Activated CD4-positive, alpha-beta T cell treated with anti-CD3 and anti-CD28 coated beads, Interleukin-2, amount 50 U/mL, for 48 hours (primary cell): ENCODE measurements at places on chromosomes 16 and 17.

GRCh38 chr17:64732336-64733006 lies 70.4 kb upstream of the SMURF2 start:
- DNase-seq = no peak

DNA sequence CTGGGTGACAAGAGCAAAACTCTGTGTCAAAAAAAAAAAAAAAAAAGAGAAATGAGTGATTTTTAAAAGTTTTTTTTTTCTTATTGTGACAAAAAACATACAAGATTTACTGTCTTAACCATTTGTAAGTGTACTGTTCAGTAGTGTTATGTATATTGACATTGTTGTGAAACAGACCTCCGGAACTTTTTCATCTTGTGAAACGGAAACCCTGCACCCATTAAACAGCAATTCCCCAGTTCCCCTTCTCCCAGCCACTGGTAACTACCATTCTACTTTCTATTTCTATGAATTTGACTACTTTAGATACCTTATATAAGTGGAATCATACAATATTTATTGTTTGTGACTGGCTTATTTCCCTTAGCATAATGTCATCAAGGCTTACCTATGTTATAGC lies 18.7 kb downstream of the DUS2 start:
- DNase-seq = no peak

DNA sequence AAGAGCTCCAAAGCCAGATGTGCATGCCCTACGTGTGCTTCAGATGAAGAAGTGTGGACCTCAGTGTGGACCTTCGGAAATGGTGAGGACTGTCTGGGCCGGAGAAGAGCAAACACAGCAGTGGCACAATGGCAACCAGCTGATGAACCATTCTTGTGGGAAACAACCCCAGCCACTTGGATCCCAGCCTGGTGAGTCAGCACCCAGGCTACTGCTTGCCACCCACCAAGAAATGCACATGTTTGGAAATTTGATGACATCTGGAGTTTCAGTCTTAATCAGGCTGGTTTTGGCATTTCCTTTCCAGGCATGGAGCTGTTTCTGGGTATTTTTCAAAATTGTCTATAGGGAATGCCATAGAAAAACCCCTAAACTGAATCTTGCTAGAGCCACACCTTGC lies 42.7 kb downstream of the DYNLRB2 start:
- peak; percentile 77 for DNase-seq

DNA sequence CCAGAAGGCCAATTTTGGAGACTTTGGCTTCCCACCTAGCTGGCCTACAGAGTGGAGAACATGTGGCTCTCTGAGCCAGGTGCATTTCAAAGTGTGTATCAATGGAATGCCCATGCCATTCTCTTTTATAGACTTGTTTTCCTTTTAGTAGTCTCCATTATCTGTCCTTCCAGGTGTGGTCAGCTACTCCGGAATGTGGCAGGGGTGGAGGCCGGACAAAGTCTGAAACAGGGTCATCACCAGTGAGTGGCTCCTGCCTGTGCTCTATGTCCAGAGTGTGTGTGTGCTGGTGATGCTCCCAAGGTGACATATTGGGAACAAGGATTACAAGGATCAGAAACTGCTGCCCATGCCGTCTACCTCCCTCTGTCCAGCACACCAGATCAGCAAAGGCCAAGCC lies 3.8 kb upstream of the TMEM220 start:
- no peak for DNase-seq

DNA sequence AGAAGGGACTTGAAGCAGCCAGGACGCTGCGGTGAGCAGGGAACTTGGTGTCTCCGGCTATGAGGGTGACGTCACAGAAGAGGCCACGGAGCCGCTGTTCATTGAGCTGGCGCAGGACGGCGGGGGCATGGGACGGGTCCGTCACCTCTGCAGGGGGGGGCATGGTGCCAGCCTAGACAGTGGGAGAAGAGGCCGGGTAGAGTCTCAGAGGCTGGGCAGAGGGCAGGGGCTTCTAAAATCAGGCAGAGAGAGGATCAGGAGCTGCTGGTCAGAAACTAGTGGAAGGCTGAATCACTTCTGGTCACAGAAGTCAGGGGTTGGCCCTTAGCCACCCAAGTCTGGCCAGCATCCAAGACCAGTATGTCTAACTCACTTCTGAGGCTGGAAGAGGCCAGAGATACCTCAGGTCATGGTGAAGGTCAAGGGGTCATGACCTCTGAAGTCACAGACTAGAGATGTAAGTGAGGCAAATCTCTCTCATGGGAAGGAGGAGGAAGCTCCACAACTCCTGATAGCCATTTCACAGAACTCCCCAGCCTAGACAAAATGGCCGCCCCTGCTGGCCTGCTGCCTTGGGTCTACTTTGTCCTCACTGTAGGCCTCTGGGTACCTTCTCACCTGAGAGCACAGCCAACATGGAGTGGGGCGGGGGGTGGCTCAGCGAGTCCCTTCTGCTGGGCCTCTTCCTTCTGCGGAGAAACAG lies 12.6 kb downstream of the ZBTB4 start:
- DNase-seq = no peak

DNA sequence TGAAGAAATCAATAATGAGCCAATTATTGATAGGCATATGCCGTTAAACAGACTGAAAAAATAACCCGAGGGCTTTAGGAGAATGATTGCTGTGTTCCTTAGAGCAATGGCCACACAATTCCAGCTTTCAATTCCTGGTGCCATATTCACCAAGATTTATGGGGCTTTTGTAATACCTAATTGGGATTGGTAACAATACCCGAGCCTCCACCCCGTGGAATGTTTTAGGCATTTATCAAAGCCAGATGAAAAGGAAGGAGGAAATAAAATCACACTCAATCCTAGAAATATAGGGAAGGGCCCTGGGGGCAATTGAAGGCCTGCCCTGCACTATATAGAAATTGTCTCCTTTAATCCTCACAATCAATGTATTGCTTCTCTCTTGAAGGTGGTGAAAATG lies 42.1 kb upstream of the MLYCD start:
- no peak for DNase-seq

- DNase-seq = no peak
Measured at GRCh38 chr16:51051671-51052070, 99.4 kb downstream of the SALL1 start.

- no peak for DNase-seq
Measured at GRCh38 chr16:84153660-84154214, 8.6 kb downstream of the DNAAF1 start.

GRCh38 chr17:48412841-48413240 lies 17.2 kb downstream of the SKAP1 start:
- no peak for DNase-seq

DNA sequence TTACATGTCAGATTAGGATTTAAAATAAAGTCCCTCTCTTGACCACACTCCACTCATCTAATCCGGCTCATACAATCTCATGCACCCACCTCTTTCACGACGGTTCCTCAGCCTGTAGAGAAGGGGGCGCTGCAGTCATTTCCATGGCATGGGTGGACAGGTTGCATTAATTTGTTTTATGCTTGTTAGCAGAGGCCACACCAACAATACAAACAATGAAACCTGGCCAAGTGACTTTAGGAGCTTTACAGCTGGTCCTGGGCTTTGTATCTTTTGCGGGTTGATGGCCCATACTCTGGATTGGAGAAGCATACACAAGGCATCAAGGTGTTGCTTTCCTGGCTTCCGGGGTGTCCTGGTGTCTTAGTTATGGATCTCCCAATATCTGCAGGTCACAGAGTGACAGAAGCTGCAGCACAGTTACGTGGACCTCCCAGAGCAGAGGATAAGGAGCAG lies 9.7 kb upstream of the SNF8 start:
- no peak for DNase-seq

DNA sequence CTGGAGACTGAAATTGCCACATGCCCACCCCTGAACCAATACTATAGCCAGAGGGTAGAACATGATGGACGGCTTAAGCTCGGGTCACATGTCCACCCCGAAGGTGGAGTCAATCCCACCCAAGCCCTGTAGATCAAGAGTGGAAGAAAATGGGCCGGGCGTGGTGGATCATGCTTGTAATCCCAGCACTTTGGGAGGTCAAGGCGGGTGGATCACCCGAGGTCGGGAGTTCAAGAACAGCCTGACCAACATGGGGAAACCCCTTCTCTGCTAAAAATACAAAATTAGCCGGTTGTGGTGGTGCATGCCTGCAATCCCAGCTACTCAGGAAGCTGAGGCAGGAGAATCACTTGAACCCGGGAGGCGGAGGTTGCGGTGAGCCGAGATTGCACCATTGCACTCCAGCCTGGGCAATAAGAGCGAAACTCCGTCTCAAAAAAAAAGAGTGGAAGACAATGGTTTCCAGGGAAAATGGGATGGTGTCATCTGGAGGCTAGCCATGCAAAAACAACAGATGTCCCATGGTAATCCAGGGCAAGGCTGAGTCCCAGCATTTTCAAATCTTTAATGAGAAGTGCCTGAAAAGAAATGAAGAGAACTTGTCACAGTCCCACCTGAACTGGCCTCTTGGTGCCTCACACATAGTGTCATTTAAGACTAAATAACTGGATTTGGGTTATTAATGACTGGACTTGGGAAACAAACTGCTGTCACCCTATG lies 30.1 kb downstream of the CD300LF start:
- no peak for DNase-seq

DNA sequence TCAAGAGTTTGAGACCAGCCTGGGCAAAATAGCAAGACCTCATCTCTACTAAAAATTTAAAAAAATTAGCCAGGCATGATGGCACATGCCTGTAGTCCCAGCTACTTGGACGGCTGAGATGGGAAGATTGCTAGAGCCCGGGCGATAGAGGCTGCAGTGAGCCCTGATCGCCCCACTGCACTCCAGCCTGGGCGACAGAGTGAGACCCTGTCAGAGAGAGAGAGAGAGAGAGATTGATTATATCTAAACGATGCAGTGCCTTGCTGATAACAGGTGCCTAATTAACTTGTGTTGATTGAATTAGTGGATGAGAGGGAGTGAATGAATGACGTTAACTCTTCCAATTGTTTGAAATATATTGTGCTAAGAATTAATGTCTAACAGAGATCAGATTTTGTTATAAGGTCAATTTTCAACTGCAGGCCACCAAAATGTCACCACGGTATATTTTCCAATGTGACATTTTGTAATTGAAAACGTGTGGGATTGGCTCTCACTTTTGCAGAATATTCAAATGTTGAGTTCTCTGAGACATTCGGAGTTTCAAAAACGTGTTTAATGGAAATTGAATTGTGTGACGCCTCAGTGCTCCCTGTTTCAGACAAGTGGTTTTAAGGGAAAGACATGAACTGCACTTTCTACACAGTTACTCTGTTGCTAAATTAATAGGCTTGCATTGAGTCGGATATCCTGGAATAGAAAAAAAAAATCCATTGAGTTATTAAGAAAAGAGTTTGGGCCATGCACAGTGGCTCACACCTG lies 53.6 kb downstream of the ABAT start:
- DNase-seq = no peak

DNA sequence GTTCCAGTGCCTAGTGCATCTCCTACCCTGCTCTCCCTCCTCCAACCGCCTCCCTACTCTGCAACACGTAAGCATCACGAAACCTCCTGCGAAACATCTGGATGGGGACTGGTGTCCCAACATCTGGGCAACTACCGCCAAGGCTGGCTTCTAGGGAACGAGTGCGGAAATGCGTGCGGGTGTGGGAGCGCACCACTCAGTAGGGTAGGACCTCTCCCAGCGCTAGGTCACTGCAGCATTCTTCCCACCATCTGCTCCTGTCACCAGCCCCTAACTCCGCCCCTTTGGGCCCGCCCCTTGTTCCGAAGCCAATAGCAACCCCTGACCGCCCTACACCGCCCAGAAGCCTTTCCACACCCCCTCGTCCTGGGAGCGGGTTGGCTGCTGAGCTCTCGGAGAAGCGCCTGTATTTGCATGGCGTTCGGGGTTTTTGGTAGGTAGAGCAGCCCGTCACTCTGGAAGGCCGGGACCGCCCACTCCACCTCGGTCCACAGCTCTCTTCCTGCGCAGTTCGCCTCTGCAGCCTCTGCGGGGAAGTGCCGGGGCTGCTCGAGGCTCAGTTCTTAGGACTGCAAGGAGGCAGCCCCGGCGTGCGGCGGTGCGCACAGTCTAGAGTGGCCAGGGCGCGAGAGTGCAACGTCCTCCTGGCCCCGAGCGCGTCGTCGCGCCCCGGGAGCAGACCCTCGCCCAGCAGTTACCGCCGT lies at the start of gene HS3ST3B1:
Gene HS3ST3B1 (plus strand): TSS at position 507 of the 704 bp plus-strand sequence. CDS start 438 bp downstream, outside the sequence.
- DNase-seq = peak; percentile 100

DNA sequence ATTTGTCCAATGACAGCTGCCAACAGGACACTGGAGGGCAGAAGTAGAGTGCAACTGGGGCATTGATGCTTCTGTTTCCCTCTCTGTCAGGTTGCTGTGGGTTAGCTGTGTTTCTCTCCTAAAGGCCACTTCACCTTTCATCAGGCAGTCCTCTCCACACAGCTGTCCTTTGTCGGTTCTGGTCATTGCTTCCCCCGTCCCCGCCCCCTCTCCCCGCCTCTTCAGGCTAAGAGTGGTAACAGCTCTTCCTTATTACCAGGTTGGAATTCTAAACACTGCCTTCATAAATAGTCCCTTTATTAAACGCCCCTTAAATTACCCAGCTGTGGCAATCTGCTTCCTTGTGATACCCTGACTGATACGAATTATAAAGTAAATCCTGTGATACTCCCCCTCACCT lies 31.8 kb upstream of the NSRP1 start:
- DNase-seq = no peak

GRCh38 chr16:54585094-54585997 lies 298.8 kb upstream of the IRX3 start:
- no peak for DNase-seq

DNA sequence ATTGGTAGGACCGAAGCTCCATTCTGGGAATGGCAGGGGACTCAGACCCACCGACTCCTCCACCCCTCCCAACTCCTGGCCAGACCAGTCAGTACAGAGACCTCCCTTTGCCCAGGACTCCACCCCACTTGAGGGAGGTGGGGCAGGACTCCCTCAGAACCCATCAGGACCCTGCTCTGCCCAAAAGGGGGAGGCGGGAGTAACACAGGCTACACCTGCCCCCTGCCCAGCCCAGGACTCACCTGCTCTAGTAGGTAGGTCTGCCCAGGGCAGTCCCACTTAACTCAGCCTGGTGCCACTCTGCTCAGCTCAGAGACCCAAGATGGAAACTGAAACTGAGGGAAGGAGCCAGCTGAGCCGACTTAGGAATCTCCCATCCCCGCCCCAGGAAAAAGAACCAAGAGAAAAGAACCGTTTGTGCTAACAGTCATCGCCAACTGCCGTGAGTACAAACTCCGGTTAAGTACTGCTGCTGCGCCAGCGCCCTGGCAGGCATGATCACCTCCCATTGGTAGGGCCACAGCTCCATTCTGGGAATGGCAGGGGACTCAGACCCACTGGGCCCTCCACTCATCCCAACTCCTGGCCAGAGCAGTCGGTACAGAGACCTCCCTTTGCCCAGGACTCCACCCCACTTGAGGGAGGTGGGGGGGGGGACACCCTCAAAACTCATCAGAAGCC lies 503 bp downstream of the DHX58 start:
- DNase-seq = peak; percentile 34

DNA sequence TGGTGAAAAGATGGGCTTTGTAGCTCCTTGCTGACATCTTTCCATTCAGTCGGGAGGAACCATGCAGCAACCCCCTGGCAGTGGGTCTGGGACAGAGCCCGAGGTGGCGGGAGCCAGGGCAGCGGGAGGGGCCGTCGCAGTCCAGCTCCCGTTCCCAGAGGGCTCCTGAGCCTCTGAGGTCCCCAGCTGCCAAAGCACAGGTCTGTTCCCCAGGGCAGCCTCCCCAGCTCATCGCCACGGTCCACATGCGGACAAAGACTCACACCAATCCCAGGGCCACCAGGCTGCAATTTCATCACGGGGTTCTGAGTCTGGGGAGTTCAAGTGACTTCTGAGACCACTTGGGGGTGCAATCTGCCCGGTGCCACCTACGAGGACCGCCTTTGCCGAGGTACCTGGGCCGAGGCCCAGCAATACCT lies 196.0 kb downstream of the RBFOX3 start:
- DNase-seq = no peak

- DNase-seq = no peak
Measured at GRCh38 chr17:63232565-63233310, 213.4 kb downstream of the CYB561 start.

- no peak for DNase-seq
Measured at GRCh38 chr16:47244206-47244605, 100.5 kb upstream of the NETO2 start.
